Right atrium auricular region (tissue), 2 donors: ENCODE measurements at places on chromosomes 12 and 14. TPM values are rescaled to one million over a fixed set of nuclear protein-coding genes. Genes with fewer than 3 reads are reported as not detected.

DNA sequence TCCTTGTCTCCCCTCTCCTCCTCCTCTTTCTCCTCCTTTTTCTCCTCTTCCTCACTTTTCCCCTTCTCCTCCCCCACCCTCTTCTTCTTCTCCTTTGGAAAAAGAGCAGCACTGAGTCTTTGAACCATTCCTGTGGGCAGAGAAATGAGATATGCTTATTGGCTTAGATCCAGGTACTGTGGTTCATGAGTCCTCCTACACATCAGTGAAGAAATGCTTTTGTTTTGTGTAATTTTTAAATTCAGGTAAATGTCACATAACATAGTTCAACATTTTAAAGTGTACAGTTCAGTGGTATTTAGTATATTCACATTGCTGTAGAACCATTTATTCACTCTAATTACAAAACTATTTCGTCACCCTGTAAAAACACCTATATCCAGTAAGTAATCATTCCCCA lies 402.1 kb downstream of the AACS start:
- no peaks in the 10 kb centered on the region for H3K4me1 ChIP-seq
- H3K27me3 ChIP-seq = no peaks in the 10 kb centered on the region
- no peak overlapping the region for H3K4me3 ChIP-seq
- H3K27ac ChIP-seq = no peak overlapping the region
- DNase-seq = no peak
- no peaks in the 10 kb centered on the region for H3K36me3 ChIP-seq

DNA sequence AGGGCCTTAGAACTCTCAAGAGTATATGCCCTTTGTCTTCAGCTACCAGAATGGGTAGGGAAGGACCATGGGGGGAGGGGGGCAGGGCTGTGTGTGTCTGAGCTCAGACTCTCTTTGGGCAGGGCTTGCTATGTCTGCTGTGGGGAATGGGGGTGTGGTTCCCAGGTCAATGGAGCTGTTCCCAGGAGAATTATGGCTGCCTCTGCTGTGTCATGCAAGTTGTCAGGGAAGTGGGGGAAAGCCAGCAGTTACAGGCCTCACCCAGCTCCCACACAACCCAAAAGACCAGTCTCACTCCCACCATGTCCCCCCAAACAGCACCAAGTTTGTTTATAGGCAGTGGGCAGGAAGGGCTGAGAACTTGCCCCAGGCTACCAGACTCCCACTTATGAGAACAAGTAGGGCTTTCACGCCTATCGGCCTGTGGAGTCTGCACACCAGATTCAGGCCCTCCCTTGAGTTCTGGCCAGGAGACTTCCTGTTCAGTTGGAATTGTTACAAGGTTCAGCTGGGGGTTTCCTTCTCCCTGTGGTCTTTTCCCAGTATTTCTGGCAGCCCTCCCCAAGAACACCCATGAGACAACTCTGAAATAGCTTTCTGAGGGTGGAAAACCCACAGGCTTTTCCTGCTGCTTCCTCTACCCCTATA lies 6.1 kb upstream of the SERPINA11 start:
- no peaks in the 10 kb centered on the region for H3K36me3 ChIP-seq
- peak; percentile 30 for DNase-seq
- H3K4me3 ChIP-seq = no peak overlapping the region

GRCh38 chr12:68771223-68771925 lies 25.4 kb downstream of the SLC35E3 start:
- H3K4me1 ChIP-seq = no peaks in the 10 kb centered on the region
- H3K27ac ChIP-seq = no peak overlapping the region
- no peaks in the 10 kb centered on the region for H3K36me3 ChIP-seq
- H3K27me3 ChIP-seq = no peaks in the 10 kb centered on the region

- H3K4me3 ChIP-seq = no peak overlapping the region
- DNase-seq = no peak
- H3K27me3 ChIP-seq = no peaks in the 10 kb centered on the region
- no peaks in the 10 kb centered on the region for H3K36me3 ChIP-seq
- no peak overlapping the region for H3K27ac ChIP-seq
- peaks cover 21% of the 10 kb centered on the region for H3K4me1 ChIP-seq
Measured at GRCh38 chr12:51811203-51812202, 37.0 kb downstream of the FIGNL2 start.

- H3K4me1 ChIP-seq = no peaks in the 10 kb centered on the region
- no peaks in the 10 kb centered on the region for H3K36me3 ChIP-seq
- no peak for DNase-seq
- peak overlapping the region; percentile 96 for H3K27ac ChIP-seq
- H3K27me3 ChIP-seq = no peaks in the 10 kb centered on the region
- H3K4me3 ChIP-seq = peak overlapping the region; percentile 97
Measured at GRCh38 chr12:19440916-19441315, 1.6 kb downstream of the AEBP2 start.

GRCh38 chr14:93368996-93369712 lies 22.2 kb downstream of the COX8C start:
- H3K27me3 ChIP-seq = no peaks in the 10 kb centered on the region
- DNase-seq = no peak
- no peak overlapping the region for H3K27ac ChIP-seq
- H3K36me3 ChIP-seq = no peaks in the 10 kb centered on the region

DNA sequence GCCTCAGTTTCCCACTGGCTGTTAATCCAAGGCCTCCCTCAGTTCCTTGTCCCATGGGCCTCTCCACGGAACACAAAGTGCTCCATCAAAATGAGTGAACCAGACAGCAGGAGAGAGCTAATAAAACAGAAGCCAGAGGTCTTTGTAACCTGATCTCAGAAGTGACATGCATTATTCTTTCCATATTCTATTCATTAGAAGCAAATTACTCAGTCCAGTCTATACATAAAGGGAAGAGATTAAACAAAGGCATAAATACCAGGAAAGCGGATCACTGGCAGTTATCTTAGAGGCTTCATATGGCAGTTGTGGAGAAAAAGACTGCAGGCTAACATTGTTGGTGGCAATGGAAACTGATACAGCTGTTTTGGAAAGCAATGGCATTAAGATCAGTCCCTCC lies 170.6 kb upstream of the GARIN6 start:
- no peaks in the 10 kb centered on the region for H3K4me1 ChIP-seq
- no peak overlapping the region for H3K27ac ChIP-seq
- no peak overlapping the region for H3K4me3 ChIP-seq
- DNase-seq = no peak
- no peaks in the 10 kb centered on the region for H3K27me3 ChIP-seq

DNA sequence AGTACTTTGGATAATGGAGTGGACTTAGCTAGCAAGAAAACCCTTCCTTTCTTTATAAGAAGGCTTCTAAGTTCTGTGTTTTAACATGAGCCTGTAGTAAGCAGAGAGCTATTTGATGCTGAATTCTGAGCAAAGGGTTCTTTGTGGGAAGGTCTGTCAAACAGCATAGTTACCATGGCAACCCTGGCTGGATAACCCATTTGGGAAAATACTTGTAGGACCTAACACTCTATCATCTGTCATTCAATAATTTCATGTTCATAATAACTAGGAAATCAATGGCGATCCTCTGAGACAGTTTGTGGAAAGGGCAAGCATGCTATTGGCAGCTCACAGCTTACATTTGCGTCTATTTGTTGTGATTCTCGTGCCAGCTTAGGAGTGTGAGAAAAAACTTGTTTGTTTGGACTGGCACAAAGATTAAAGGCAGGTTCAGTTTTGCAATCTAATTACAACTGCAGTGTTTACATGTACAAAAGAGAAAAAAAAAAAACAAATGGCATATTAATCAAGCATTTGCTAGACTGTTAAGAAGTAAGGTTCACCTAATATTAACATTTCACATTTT lies 219.2 kb downstream of the PDZRN4 start:
- no peak overlapping the region for H3K4me3 ChIP-seq
- no peaks in the 10 kb centered on the region for H3K27me3 ChIP-seq
- no peak overlapping the region for H3K27ac ChIP-seq
- DNase-seq = no peak
- H3K4me1 ChIP-seq = no peaks in the 10 kb centered on the region
- H3K36me3 ChIP-seq = no peaks in the 10 kb centered on the region

GRCh38 chr14:92601757-92602417 lies 88.3 kb downstream of the RIN3 start:
- H3K27ac ChIP-seq = peak overlapping the region; percentile 68

DNA sequence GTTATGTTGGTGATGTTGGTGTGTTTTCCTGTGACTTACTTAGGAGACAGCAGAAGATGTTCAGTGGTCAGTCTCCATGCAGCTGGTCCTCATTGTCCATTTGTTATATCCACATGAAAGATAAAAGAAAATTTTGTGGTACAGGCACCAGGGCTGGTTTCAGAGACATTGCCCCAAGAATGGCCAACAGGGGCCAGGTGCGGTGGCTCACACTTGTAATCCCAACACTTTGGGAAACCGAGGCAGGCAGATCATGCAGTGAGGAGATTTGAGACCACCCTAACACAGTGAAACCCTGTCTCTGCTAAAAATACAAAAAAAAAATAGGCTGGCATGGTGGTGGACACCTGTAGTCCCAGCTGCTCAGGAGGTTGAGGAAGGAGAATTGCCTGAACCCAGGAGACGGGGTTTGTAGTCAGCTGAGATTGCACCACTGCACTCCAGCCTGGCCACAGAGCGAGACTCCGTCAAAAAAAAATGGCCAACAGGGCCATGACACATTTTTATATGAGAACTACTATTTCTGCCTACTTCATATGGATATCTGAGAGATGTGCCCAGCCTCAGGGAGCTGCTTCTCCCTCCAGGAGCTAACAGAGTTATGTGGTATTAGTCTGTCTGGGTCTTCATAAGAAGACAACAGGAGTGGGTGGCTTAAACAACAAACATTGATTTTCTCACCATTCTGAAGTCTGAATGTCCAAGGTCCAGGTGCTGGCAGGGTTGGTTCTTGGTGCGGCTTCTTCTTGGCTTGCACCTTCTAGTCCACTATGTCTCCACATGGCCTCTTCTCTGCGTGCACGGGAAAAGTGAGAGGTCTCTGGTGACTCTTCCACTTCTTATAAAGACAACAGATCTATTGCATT lies 821.7 kb downstream of the TMEM121 start:
- H3K27me3 ChIP-seq = no peaks in the 10 kb centered on the region
- no peaks in the 10 kb centered on the region for H3K4me1 ChIP-seq
- peak; percentile 56 for DNase-seq
- no peak overlapping the region for H3K27ac ChIP-seq
- H3K4me3 ChIP-seq = no peak overlapping the region

DNA sequence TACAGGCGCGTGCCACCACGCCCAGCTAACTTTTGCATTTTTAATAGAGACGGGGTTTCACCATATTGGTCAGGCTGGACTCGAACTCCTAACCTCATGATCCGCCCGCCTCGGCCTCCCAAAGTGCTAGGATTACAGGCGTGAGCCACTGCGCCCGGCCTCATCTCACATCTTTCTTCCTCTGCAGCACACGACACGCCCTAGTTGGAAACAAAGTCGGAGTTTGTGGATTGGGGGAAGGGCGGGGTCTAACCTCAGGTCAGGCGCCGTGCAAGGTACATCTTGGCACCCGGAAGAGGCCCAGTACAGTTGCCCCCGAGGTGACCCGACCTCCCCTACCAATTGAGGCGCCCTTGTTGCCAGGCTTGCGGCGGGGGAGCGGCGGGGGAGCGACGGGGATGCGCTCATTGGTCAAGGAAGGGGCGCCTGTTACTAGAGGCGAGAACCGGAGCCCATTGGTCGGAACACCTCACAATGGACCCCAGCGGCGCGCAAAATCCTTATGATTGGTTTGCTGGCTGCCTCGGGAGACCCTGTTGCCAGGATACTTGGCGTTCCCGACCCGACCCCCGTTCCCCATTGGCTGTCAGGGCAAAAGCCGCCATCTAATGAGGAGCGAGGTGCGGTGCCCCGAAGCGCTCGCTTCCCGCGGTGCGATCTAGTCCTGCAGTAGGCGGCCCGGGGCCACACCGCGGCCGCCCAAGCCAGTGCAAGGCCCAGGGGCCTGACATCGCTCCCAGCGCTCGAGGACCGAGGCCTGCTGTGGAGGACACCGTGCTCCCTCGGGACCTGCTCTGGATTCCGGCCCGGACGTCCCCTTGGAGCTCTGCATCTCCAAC lies at the start of gene REC8:
Gene REC8, plus strand, starts transcription at position 659 of the 839 bp plus-strand sequence. CDS start 473 bp downstream, outside the sequence.
- H3K27me3 ChIP-seq = no peaks in the 10 kb centered on the region
- H3K27ac ChIP-seq = no peak within 1 kb of the TSS
- H3K4me1 ChIP-seq = peaks cover 9% of the 10 kb centered on the region
- peak; percentile 89 for DNase-seq

DNA sequence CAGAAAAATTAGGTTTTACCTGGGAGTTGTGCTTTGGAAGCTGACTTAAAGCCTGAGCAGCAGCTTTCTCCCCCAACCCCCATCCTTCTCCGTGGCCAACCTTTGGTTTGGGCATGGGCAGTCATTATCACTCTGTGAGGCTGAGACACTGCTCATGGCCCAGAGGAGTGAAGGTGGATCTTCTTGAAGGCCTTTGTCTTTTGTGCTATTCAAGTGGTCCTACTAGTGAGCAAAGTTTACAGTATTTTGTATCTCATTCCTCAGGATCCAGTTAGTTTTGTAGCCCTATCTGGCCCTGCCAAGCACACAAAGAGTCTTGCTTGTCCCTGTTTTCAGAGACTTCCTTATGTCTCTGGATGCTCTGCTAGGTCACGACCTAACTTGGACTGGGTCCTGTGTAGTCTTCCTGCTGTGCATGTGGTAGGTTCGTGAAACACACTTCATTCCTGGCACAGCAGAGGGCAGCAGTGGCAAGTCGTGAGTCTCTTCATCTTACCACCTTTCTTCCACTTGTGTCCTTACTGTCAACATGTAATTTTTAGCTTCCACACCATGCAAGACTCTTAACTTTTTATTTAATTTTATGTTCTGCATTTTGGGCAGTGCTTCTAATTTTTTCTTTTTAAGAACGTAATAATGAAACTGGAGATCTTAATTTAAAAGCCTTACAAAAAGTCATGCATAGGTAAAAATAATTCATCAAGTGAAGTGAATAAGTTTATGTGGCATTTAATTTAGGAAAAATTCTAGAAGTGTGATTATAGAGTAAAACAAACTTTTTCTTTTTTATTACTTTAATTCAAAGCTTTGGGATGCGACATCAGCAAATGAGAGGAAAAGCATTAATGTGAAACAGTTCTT lies 53.7 kb downstream of the APAF1 start:
- no peaks in the 10 kb centered on the region for H3K27me3 ChIP-seq
- no peaks in the 10 kb centered on the region for H3K4me1 ChIP-seq
- no peaks in the 10 kb centered on the region for H3K36me3 ChIP-seq
- H3K4me3 ChIP-seq = no peak overlapping the region

- no peak overlapping the region for H3K4me3 ChIP-seq
- H3K36me3 ChIP-seq = no peaks in the 10 kb centered on the region
- DNase-seq = no peak
- no peaks in the 10 kb centered on the region for H3K27me3 ChIP-seq
- no peak overlapping the region for H3K27ac ChIP-seq
Measured at GRCh38 chr12:80553316-80553715, 109.3 kb downstream of the PTPRQ start.

DNA sequence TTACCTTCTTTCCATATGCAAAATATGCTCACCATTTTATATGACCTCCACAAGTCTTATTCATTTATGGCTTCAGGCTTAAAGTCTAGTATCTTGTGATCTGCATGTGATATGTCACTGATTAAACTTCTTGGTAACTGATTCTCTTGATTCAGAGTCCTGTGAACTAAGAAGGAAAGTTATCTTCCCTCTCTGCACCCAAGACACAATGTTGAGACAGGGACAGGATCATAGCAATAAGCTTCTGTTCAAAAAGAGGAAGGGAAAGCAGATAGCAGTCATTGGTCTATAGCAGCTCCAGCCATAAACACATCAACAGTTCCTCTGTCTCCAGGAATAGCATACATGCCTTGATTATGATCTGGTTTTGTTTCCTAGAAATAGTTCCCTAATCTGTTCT lies 103.1 kb downstream of the UNC79 start:
- H3K27ac ChIP-seq = no peak overlapping the region
- H3K36me3 ChIP-seq = no peaks in the 10 kb centered on the region
- DNase-seq = no peak
- H3K4me3 ChIP-seq = no peak overlapping the region

- H3K4me1 ChIP-seq = peaks cover 29% of the 10 kb centered on the region
- peak overlapping the region; percentile 63 for H3K27ac ChIP-seq
- DNase-seq = peak; percentile 70
- peaks cover 3% of the 10 kb centered on the region for H3K36me3 ChIP-seq
Measured at GRCh38 chr12:52082988-52083637, 3.6 kb downstream of the SMIM41 start.

Gene RND1
- not detected for total RNA-seq

Gene TTC6
- total RNA-seq = not detected

Gene TSPAN9
- total RNA-seq = 185 TPM

Gene FGF23
- total RNA-seq = 0.08 TPM
